ENCODE measurements at places on chromosomes 7 and 10. TPM values are rescaled to one million over a fixed set of nuclear protein-coding genes. Genes with fewer than 3 reads are reported as not detected.

Gene MOGAT3
- total RNA-seq = not detected

Gene LRGUK
- total RNA-seq = 0.64 TPM

Gene CADPS2
- 27.8 TPM for total RNA-seq

Gene TET1
- 20.3 TPM for total RNA-seq

Gene STEAP4
- 0.54 TPM for total RNA-seq

Gene SP4
- 9.3 TPM for total RNA-seq

Gene ANTXRL
- not detected for total RNA-seq

Gene DYDC2
- not detected for total RNA-seq

Gene CD36
- total RNA-seq = 3.8 TPM

Gene HOXA9
- total RNA-seq = 0.80 TPM

Gene ZNRF2
- total RNA-seq = 9.5 TPM

Gene RARRES2
- 4.9 TPM for total RNA-seq

Gene LRIT1
- total RNA-seq = not detected

Gene GGCT
- total RNA-seq = 34.0 TPM

Gene PSTK
- total RNA-seq = 5.2 TPM

Gene COL1A2
- 169 TPM for total RNA-seq
